ENCODE measurements at places on chromosomes 5 and 9.

DNA sequence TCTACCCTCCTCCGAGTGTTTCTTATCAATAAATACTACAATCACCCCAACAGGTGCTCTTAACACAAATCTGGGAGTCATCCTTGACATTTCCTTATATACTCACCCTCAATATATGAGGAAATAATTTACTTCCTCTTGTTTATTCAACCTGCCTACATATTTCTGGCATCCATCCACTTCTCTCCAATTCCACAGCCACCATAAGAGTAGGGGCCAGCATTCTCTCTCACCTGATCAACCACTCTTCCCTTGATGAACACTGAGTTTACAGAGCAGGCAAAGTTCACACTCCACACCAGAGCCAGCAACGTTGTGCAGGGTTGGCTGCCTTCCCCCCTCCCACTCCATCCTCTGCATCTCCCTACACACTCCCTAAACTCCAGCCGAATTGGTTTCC, 904.3 kb upstream of the DMAC1 start:
- no peak for DNase-seq

DNA sequence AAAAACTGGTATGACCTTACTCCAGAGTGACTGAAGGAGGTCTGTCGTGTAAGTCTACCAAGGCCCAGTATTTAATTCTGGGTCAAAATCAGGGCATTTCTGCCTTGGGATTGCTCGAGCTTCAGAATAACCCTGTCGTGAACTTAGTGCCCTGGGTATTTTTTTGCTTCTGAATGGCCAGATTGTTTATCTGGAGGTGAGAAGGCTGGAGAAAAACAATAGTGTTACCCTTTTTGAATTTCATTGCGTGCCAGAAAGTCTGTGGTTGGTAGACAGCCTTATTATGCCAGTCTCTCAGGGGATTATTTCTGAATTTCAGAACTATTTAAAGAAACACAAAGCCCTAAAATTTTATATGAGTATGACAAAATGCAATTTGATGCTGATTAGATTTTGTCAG, 323.4 kb downstream of the CSNK1G3 start:
- no peak for DNase-seq

- DNase-seq = no peak
Observed at GRCh38 chr9:134982311-134982710, 64.6 kb upstream of the FCN1 start.

GRCh38 chr9:134773842-134774241, 106.8 kb upstream of the FCN2 start:
- DNase-seq = no peak

DNA sequence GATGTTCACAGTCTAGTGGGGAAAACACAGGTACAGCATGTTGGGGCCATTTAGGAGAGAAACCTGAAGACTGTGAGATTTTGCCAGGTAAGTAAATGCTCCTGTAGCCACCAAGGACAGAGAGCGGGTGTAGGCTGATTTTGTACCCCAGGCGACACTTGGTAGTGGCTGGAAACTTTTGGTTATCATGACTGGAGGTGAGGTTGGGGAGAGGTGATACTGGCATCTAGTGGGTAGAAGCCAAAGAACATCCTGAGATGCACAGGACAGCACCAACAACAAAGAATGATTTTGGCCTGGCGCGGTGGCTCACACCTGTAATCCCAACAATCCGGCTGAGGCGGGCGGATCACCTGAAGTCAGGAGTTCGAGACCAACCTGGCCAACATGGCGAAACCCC, 38.8 kb upstream of the PWWP2A start:
- no peak for DNase-seq

DNA sequence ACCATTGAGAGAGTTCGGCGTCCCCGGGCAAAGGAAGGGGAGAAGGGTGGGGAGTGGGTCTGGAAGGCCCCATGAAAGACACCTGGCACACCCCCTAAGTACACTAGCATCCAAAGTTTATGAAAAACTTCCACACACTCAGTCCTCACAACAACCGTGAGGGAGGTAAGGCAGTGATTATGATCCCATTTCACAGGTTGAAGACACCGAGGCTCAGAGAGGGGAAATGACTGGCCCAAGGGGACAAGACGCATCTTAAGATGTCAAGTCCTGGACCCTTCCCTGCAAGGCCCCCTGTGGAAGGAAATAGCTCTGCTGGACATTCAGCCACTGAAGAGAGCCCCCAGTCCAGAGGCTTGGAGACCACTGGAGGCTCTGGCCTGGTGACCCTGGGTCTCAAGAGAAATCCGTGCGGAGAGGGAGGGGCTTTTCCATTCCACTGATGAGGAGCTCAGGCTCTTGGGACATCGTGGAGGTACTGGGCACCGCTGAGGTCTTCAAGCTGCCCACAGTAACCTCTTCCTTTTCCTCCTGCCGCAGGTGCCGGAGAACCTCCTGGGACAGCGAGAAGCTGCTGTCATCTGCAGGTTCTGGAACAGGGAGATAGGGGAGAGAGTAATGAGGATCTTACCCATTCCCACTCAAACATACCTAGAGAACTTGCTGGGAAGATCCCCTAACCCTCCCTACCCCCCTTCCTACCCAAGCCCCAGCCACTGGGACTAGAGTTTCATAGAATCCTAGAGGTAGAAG, 5.2 kb downstream of the SMIM33 start:
- DNase-seq = no peak

- DNase-seq = no peak
Observed at GRCh38 chr5:159971514-159971913, 37.4 kb upstream of the TTC1 start.

DNA sequence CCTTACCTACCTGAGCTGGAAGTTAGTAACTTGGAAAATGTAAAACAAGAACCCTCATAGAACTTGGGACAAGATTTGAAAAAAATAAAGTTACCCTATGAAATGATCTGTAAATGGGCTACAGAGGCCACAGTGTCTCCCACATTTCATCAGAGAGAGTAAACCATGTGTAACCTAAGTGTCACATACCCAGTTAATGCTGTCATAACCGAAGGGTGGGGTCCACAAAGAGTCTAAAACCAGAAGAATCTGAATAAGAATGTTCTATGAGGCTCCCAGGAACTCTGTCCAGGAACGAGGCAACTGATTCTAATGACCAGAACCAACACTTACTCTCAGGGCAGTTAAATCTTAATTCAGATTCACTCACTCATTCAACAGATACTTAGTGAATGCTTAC, 1.0 kb upstream of the FAM13B start:
- no peak for DNase-seq

DNA sequence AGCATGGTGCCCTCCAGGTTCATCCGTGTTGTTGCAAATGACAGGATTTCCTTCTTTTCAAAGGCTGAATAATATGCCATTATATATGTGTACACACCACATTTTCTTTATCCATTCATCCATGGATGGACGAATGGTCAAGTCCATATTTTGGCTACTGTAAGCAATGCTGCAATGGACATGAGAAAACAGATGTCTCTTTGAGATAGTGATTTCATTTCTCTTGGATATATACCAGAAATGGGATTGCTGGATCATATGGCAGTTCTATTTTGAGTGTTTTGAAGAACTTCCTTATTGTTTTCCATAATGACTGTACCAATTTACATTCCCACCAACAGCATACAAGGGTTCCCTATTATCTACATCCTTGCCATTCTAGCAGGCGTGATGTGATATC, 67.9 kb downstream of the TEK start:
- no peak for DNase-seq

DNA sequence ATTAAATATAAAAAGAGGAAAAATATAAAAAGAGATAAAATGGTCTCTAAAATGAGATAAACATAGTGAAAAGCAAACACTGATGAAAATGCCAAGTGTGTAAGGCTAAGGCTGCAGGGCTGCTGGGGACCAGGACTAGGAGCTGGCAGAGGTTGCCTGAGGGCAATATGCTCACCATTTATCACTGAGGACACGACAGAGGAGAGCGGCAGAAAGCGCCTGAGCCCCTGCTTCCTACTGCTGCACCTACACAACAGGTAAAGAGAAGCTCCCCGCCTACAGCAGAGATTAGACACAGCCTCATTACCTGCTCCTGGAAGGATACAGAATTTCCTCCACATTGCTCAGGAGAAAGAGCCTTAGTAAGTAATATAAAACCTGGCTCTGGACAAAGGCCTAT, 70.7 kb upstream of the PPP1R2B start:
- no peak for DNase-seq

GRCh38 chr5:159120446-159120845, 20.7 kb upstream of the EBF1 start:
- no peak for DNase-seq

DNA sequence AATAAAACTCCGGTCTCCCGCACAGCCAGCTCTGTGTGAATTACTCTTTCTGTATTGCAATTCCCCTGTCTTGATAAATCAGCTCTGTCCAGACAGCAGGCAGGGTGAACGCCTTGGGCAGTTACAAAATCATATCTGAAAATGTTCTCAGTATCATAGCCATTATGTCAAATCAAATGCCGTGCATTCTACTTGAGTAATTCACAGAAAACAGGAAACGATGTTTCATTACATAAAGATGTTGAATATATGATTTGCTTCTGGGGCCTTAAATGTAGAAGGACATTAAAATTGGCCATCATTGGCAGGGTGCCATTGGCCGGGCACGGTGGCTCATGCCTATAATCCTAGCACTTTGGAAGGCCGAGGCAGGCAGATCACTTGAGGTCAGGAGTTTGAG, 8.5 kb downstream of the POLR3G start:
- DNase-seq = no peak

DNA sequence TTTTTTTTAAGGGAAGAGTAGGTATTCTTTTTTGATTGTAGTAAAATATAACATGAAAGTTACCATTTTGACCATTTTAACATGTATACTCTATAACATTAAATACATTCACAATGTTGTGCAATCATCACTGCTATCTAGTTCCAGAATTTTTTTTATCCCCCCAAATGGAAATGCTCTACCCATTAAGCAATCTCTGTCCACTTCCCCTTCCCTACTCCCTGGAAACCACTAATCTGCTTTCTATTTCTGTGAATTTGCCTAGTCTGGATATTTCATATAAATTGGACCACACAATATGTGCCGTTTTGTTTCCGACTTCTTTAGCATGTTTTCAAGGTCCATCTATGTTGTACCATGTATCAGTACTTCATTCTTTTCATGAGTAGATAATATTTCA, 429.5 kb downstream of the TLE1 start:
- no peak for DNase-seq

- no peak for DNase-seq
Observed at GRCh38 chr5:32074401-32074800, 99.7 kb downstream of the GOLPH3 start.

- DNase-seq = peak; percentile 29
Observed at GRCh38 chr9:130664251-130665028, at the start of gene PRDM12. Gene PRDM12, plus strand, starts transcription at chr9:130664594. Its CDS starts 60 bp downstream, at chr9:130664654.

DNA sequence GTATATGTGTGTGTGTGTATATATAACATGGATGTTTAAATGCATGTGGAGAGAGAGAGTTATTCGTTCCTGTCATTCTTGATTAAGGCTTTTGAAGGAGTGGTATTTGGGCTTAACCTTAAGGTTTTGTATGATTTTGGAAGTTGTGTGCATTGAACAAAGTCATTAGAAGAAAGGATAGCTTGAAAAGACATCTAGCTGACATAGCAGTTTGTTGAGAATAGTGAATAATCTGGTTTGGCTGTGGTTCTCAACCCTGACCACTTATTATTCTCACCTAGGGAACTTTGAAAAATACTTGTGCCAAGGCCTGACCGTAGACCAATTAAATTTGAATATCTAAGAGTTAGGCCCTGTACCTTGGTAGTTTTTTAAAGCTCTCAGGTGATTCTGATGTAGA, 141.1 kb upstream of the SH3GL2 start:
- no peak for DNase-seq

DNA sequence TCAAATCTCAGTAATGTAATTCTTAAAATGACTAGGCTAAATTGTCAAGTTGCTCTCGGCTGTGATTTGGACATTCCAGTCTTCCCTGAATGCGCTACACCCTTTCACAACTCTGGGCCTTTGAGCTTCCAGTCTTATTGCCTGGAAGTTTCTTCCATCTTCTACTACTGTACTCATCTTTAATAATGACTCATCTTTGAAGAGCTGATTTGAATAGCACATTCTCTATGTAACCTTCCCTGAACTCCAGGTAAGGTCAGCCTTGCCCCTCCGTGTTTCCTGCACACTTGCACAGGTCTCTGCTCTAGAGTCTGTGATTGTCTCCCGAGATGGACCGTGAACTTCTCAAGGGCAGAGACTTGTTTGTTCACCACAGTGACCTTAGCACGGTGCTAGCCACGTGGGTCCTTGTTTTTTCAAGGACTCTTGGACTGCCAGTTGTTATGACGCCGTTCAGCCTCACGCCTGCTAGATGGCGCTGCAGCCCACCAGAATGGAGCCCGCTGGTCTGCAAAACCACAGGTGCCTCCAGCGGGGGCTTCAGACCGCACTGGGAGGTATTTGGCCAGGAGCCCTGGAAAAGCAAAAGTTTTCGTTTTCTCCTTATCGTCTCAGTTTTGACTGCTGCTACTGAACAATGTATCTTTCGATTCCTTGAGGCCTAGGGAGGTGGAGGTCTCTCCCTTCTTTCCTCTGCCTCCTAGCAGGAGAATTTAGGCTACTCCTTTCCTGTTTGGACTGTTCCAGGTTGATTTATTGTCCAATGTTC, 44.4 kb downstream of the SEC61B start:
- peak; percentile 84 for DNase-seq

DNA sequence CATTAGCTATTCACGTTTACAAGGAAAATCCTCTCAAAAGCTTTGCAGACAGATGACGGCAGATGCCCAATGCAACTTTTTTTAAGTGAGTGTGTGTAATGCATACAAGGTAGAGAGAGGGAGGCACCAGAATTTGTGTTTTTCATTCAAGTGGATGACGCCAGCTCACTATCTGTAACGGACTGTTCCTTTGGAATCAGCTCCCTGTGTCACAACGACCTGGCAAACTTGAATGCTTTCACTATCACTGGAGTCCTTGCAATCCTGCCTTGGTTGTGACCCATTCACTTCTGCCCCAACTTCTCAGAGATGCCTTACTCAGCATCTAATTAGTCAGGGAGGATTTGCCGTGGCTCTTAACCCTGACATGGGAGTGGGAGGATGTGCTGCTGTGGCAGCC, 148.5 kb downstream of the BNC2 start:
- DNase-seq = no peak

DNA sequence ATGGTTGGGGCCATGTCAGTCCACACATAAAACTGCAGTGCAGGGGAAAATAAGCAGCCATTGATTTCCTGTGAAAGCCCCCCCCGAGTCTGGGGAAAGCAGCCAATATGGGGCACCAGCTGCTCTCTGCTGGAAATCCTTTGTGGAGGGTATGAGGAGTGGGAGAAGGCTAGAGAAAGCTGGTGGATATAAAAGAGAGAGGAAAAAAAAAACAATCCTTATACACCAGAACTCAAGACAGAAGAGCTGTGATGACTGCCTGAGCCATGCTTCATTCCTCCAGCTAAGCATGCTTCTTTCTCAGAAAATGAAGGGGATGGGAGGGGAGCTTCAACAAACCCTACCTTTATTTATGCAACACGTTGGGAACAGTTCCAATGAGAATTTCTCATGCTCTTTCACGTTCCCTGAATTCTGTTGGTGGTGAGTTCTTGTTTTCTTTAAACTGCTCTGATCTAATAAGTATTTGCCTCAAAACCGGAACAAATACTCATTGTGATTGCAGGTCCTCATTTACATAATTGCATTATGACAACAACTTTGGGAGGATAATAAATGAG, 688.0 kb upstream of the SEMA6A start:
- DNase-seq = no peak

- DNase-seq = no peak
Observed at GRCh38 chr5:153938191-153938842, 100.4 kb downstream of the FAM114A2 start.

- no peak for DNase-seq
Observed at GRCh38 chr5:74510476-74511075, 130.0 kb downstream of the ENC1 start.

- DNase-seq = no peak
Observed at GRCh38 chr9:34994900-34995669, 5.5 kb downstream of the DNAJB5 start.

Measured in activated T-cell treated with anti-CD3 and anti-CD28 coated beads, Interleukin-2, amount 50 U/mL, for 48 hours (primary cell).